ENCODE measurements at places on chromosomes 12 and 14.

- DNase-seq = no peak
Measured at GRCh38 chr12:131883521-131883900, 10.9 kb upstream of the ULK1 start.

DNA sequence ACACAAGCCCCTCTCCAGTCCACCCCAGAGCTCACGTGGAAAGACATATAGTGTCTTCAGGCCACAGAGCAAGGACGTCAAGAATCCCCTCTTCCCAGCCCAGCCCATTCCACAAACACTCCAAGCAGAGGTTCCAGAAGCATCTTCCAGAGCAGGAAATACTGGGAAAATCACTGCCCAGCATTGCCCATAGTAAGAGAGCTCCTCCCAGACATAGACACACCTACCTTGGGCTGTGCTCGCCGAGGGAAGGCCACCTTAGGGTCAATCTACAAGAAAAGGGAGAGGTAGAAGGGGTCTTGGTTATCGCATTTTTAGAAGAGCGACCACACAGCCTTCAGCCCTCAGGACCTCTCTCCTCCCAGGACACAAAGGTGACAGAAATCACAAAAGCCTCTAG, 4.5 kb downstream of the MSI1 start:
- no peak for DNase-seq

GRCh38 chr12:52527121-52527800, 7.1 kb upstream of the KRT5 start:
- DNase-seq = no peak

DNA sequence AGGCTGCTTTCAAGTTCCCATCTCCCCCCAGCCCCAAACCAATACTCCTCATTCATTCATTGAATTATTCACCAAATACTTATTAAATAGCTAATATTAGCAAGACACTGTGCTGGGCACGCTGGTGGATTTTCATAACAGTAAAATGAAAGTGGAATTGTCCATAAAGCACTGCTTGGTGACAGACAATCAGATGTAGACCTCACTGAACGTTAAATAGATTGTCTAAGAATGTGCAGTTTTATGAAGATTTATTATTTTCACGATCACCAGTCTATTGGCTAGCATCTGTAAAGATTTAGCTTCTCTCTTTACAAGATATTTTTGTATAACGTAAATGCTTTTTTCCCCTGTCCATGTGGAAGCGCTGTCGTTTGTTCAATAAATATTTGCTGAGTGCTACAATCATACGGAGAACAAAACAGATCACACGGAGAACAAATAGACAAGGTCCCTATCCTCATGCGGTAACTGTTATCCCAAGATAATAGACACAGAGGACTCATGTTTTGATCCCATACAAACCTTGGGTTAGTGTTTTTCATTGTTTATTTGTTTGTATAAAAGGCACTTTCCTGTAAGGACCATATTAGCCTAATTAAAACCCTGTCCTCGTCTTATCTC, 397.6 kb downstream of the BCAT1 start:
- DNase-seq = no peak

- no peak for DNase-seq
Measured at GRCh38 chr12:116547955-116548501, 11.2 kb upstream of the MAP1LC3B2 start.

GRCh38 chr14:87115234-87115633, 877.7 kb downstream of the GALC start:
- DNase-seq = no peak

- DNase-seq = no peak
Measured at GRCh38 chr14:67167420-67168109, 21.7 kb upstream of the GARIN2 start.

- no peak for DNase-seq
Measured at GRCh38 chr12:117472983-117473382, 111.6 kb upstream of the NOS1 start.

DNA sequence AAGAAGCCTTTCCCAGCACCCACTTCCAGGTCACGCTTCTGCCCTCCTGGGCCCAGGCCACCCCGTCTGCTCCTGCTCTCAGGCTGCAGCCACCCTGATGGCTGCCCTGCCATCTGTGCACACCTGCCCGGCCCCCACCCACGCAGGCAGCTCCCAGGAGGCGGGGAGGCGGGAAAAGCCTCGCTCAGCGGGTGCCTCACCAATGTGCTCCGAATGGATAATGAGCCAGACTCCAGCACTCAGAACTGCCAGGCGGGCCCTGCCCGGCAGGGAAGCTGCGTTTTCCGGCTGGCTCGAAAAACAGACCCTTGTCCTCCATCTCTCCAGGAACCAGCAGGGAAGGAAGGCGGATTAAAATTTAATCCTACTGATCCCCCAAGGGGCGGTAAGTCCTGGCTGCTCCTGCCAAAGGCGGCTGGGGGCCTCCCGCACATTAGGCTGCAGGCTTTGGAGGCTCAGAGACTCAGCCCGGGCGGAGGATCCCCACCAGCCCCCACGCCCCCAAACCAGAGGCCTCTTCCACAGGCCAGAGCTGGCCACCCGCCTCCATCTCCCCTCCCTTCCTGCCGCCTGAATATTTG, 104.0 kb downstream of the NCOR2 start:
- no peak for DNase-seq

GRCh38 chr14:65772921-65773574, 360.5 kb downstream of the FUT8 start:
- DNase-seq = no peak

DNA sequence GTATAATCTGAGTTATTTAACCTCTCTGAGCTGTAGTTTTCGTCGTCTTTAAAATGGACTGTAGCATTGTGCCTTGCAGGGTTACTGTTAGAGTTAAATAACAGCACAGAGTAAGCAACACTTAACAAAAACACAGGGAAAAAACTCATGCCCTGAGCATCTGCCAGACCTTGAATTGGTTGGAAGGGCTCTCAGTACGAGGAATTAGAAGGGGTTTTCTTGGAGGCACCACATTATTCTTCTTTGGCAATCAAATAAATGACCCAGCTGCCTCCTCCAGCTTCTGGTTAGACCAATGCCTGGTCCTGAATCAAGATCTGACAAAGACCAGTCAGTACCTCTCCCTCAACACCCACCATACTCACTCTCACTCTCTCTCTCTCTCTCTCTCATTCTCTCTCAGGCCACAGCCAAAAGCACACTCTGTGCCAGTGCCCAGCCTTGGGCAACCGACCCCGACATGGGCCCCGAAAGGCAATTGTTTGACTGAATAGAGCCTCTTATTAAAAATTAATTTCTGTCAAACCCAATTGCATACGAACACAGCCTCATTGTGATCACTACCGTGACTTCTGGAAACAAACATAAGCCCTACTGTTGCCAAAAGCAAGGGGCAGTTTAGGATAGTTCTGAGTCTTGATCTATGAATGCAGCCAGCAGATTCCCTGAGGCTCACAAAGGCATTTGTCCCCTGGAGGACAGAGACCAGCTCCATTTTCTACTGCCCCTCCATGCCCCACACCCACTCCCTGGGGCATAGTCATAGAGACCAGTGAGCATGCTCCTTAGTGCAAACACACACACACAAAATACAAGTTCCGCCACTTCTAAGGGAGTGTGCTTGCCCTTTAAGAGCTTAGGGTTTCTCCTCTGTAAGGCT, 23.9 kb downstream of the DUSP6 start:
- DNase-seq = no peak

GRCh38 chr12:79725987-79726386, 35.2 kb upstream of the PAWR start:
- DNase-seq = peak; percentile 69

- DNase-seq = no peak
Measured at GRCh38 chr12:45093051-45093450, 42.2 kb upstream of the DBX2 start.

- no peak for DNase-seq
Measured at GRCh38 chr14:64724578-64724930, 20.3 kb downstream of the PLEKHG3 start.

- DNase-seq = no peak
Measured at GRCh38 chr12:48969833-48970701, 1.5 kb downstream of the WNT10B start.

DNA sequence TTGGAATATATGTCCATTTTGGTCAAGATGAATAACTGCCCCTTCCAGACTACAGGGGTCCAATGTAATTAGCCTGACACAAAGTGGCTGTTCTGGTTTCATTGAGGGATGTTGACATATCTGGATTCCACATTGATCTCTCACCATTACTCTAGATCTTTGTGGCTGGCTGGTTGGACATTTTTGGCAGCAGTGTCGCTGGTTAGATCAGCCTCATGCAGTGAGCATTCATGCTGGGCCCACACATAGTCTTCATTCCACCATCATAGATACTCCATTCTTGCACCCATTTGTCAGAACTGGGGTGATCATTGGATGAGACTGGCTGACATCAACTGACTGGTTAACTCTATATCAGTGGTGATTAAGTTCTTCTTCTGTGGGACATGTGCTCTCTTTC, 74.4 kb downstream of the MGST1 start:
- DNase-seq = no peak

- no peak for DNase-seq
Measured at GRCh38 chr12:111447571-111448265, 42.0 kb downstream of the SH2B3 start.

DNA sequence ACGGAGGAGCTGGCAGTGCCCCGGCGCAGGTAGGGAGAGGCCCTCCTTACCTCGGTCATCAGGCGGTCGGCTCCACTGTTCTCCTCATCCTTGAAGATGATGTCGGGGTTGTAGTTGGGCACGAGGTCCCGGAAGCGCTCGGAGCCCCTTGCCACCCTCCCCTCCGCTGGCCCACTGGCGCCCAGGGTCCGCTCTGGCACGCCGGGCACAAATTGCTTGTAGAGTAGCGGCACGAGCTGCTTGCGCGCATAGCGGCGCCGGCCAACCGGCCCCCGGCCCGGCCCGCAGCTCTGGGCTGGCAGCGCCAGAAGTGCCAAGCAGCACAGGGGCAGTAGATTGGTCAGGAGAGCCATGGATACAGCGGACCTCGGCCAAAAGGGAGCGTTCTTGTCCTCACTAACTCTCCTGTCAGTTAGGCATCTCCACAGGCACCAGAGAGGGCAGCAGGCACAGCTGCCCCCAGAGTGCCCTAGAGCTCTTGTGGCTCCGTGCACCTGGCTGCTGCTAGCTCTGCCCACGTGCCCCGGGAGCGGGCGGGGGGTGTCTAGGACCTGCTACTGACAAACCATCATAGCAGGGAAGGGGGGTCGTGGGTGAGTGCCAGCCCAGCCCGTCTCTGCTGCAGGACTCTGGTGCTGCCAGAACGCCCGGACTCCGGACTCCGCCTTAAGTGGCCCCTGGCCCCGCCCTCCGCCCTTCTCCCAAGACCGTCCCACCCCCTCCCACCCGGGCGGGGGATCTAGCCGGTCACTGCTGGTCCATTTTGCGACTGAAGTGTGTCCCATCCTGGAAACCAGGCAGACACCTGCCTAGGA, at the start of gene DHH:
Gene DHH, minus strand, starts transcription at position 642 of the 815 bp plus-strand sequence. Its CDS starts 289 bp downstream, at position 353.
- DNase-seq = no peak

- DNase-seq = no peak
Measured at GRCh38 chr14:51576117-51576430, 75.6 kb upstream of the FRMD6 start.

- no peak for DNase-seq
Measured at GRCh38 chr12:90953956-90954421, 987 bp downstream of the CCER1 start.

GRCh38 chr12:460261-461230, 807 bp downstream of the B4GALNT3 start:
- no peak for DNase-seq

DNA sequence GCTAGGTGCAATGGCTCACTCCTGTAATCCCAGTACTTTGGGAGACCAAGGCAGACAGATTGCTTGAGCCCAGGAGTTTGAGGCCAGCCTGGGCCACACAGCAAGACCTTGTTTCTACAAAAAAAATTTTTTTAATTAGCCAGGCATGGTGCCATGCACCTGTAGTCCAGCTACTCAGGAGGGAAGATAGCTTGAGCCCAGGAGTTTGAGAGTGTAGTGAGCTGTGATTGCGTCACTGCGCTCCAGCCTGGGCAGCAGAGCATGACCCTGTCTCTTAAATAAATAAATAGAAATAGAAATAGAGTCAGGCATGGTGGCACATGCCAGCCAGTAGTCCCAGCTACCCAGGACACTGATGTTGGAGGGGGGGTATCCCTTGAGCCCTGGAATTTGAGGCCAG, 36.7 kb upstream of the CLIP1 start:
- no peak for DNase-seq

GRCh38 chr12:2783936-2784600, 10.7 kb upstream of the FKBP4 start:
- peak; percentile 12 for DNase-seq

GRCh38 chr14:54048736-54049135, 92.1 kb upstream of the BMP4 start:
- DNase-seq = no peak

GRCh38 chr12:120142231-120142877, 25.8 kb upstream of the RAB35 start:
- DNase-seq = no peak

GRCh38 chr12:103626498-103626897, 39.4 kb downstream of the STAB2 start:
- DNase-seq = no peak

DNA sequence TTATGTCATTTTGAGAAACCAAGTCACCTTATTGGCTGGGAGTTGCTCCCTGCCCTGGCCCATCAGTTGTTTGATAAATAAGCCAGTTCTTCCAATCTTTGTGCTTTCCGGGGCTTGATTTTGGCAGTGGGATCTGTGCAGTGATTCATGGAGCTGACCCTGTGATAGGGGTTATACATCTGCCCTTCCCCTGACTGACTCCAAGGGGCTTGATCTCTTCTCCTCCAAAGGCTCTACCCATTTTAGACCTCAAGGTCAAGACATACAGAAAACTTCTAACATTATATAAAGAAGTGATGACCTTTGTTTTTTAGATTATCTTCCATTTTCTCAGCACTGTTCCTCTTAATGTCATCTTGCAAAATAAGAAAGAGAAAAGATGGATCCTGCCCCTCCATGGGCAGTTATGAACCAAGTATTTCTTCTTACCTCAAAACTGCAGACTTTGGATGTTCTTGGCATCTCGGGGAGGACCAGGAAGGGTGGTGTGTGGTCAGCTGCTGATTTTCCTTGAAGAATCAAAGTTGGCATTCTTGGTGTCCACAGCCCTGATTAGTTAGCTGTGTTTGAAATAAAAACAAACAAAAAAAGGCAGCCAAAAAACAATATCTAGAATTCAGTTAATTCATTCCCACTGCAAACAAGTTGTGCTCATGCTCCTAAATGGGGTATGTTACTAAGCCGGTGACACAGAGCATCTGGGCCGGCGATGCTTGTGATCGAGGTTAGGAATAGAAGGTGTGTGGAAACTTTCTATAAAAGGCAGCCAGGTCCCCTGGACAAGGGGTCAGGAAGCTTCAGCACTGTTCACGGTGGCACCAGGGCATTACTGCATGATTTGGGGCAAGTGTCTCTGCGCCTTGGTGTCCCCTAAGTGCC, 120.2 kb downstream of the SAMD4A start:
- no peak for DNase-seq

GRCh38 chr12:30570211-30570890, 125.3 kb downstream of the IPO8 start:
- DNase-seq = no peak

- DNase-seq = no peak
Measured at GRCh38 chr14:60184905-60185555, 19.8 kb upstream of the DHRS7 start.

GRCh38 chr12:1579651-1580435, 14.5 kb downstream of the FBXL14 start:
- DNase-seq = no peak

GRCh38 chr14:91439345-91439744, 21.7 kb upstream of the CCDC88C start:
- DNase-seq = no peak

Measured in fibroblast of skin of left quadriceps (primary cell).